Hematopoietic multipotent progenitor cell treated with erythropoietin and hydrocortisone succinate and interleukin-3 and kit ligand, for 4 days (in vitro differentiated cells): ENCODE measurements at places on chromosomes 4 and X.

DNA sequence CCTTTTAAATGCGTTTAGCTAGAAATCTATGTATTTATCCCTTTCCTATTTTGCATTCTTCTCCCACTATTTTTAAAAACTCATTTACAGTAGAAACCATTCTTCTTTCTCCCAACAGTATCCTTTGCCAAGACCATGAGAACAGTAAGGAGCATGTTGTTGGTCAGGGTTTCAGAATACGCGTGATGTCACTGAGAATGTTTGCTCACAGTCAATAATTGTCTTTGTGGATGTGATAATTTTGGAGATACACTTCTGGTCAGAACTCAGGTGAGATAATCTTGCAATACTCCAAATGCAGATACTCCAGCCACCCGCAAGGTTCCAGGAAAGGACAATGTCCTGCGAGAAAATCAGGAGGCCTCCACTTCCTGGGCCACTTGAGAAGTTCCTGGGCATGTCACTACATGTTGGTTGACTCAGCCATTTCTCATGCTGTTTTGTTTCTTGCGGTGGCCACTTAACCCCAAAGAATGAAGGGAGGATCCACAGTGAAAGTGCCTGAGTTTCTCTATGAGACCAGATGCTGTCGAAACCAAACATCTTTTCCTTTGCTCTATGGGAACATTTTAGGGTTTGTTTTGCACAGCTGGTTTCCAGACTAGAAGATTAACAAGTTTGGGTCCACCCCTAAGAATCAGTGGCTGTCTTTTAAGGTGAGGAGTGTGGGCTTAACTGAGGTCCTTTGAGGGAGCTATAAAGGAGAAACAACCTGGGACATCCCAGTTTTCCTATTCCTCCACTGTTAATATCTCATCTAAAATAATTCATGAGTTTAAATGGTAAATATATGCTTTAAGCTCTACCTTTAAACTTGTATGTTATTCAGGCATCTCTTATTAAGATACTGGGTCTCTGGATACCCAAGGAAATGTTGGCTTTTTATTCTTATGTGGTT is 116.0 kb downstream of the SOWAHB start:
- DNase-seq, result no peak

DNA sequence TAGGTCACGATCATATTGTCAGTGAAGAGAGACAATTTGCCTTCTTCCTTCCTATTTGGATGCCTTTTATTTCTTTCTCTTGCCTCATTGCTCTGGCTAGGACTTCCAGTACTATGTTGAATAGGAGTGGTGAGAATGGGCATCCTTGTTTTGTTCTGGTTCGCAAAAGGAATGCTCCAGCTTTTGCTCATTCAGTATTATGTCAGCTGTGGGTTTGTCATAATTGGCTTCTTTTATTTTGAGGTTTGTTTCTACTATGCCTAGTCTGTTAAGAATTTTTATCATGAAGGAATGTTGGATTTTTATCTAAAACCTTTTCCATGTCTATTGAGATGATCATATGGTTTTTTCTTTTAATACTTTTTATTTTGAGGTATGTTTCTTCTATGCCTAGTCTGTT is 152.3 kb upstream of the MAD2L1 start:
- DNase-seq, result no peak

DNA sequence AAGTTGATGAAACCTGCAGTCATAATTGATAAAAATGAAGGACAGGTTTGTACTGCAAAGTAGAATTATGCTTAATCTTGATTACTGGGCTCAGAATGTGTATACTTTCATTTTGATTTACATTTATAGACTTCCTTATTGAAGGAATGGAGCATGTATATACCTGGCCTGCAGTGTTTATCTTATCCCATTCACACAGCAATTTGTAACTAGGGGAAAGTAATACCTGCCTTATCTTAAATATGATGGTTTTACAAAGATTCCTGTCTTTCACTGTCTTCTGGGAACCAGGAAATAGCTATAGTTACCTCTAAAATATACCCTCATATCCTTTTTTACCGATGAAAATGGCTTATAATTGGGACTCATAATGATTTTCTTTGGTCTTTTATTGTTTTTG is 29.7 kb downstream of the ADD1 start:
- no peak for DNase-seq

- no peak for DNase-seq
These were observed 35.0 kb downstream of the NPY5R start for GRCh38 chr4:163378661-163379060.
